Breast epithelium (tissue), 4 donors: ENCODE measurements at places on chromosomes 2 and 18. TPM values are rescaled to one million over a fixed set of nuclear protein-coding genes. Genes with fewer than 3 reads are reported as not detected.

DNA sequence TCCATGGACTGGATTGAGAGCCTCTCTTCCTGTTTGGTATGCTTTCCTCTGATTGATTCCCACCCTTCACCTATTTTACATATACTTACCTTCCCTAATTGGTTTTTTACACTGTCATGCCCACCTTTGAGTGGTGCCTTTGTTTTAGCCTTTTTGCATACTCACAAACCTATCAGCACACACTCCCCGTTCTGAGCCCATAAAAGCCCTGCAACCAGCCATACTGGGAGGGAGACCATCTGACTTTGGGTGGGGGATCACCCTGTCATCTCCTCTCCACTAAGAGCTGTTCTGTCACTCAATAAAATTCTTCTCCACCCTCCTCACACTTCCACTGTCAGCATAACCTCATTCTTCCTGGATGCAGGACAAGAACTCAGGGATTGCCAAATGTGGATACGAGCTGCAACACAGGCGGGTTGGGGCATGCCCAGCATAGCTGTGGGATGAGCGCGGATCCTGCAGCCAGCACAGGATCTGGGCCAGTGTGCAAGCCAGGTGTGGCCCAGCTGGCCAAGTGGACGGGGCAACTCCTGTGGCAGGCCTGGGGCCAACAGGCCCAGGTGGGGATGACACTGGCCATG lies 9.4 kb upstream of the MOB1A start:
- peak; percentile 85 for DNase-seq
- H3K36me3 ChIP-seq = no peaks in the 10 kb centered on the region
- no peak overlapping the region for H3K4me3 ChIP-seq
- H3K4me1 ChIP-seq = no peaks in the 10 kb centered on the region
- no peaks in the 10 kb centered on the region for H3K27me3 ChIP-seq

GRCh38 chr2:38076152-38076709 lies 280 bp upstream of the CYP1B1 start:
- H3K4me3 ChIP-seq = peak overlapping the region; percentile 70
- peak overlapping the region; percentile 89 for H3K27ac ChIP-seq
- no peaks in the 10 kb centered on the region for H3K27me3 ChIP-seq
- no peaks in the 10 kb centered on the region for H3K4me1 ChIP-seq

- H3K27me3 ChIP-seq = no peaks in the 10 kb centered on the region
- H3K4me1 ChIP-seq = no peaks in the 10 kb centered on the region
- H3K36me3 ChIP-seq = no peaks in the 10 kb centered on the region
- H3K27ac ChIP-seq = no peak overlapping the region
- no peak overlapping the region for H3K4me3 ChIP-seq
- DNase-seq = no peak
These were observed 18.3 kb downstream of the ROCK2 start for GRCh38 chr2:11325961-11326676.

- H3K36me3 ChIP-seq = no peaks in the 10 kb centered on the region
- no peaks in the 10 kb centered on the region for H3K27me3 ChIP-seq
- H3K4me3 ChIP-seq = no peak overlapping the region
- no peaks in the 10 kb centered on the region for H3K4me1 ChIP-seq
- no peak overlapping the region for H3K27ac ChIP-seq
These were observed 91.0 kb upstream of the SLC4A10 start for GRCh38 chr2:161533218-161533617.

The CNDP1 gene
- total RNA-seq = not detected

The CBLN2 gene
- 0.15 TPM for total RNA-seq

- no peaks in the 10 kb centered on the region for H3K36me3 ChIP-seq
- no peak for DNase-seq
- H3K27ac ChIP-seq = no peak overlapping the region
- no peaks in the 10 kb centered on the region for H3K4me1 ChIP-seq
- no peaks in the 10 kb centered on the region for H3K27me3 ChIP-seq
These were observed 113.1 kb downstream of the METTL8 start for GRCh38 chr2:171320731-171321130.

GRCh38 chr2:239163688-239164334 lies 237.0 kb downstream of the HDAC4 start:
- no peak overlapping the region for H3K27ac ChIP-seq
- no peaks in the 10 kb centered on the region for H3K4me1 ChIP-seq
- no peaks in the 10 kb centered on the region for H3K27me3 ChIP-seq

The GPR55 gene
- total RNA-seq = 0.16 TPM

DNA sequence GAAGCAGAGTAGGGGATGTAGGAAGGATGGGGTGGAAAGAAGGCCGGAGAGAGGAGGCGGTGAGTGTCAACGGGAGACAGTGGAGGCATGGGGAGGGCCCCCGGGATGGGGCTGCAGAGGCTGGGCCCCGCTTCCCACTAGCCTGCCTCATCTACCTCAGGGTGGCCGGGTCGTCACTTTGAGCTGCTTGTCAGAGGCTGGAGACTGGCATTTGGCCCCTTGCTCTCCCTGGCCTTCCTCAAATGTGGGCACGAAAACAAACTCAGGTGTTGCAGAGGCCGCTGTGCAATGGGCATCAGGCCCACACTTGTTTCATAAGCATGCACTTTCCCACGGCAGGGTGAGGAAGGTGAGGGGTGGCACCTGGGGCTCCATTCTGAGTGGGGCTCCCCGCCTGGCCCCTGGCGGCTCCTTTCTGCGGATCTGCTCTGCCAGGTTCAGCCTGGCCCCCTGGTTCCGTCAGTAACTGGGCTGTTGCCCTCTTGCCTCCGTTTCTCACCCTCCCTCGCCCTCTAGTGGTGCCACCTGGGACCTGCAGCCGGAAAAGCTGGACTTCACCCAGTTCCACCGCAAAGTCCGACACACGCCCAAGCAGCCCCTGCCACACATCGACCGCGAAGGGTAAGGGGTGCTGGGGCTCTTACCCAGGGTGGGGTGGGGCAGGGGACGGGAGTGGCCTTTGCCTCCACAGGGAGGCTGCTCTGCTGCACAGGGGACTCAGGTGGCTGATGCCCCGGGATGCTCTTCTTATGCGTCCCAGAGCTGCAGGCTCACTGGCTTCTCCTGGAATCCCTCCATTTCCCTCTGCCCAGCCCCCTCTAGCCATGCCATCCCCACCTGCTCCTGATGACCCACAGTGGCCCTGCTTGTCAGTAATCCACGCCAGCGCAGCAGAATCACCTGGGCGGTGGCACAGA lies 125.4 kb downstream of the CTIF start:
- no peaks in the 10 kb centered on the region for H3K4me1 ChIP-seq
- peak; percentile 49 for DNase-seq
- no peaks in the 10 kb centered on the region for H3K27me3 ChIP-seq
- H3K4me3 ChIP-seq = no peak overlapping the region

DNA sequence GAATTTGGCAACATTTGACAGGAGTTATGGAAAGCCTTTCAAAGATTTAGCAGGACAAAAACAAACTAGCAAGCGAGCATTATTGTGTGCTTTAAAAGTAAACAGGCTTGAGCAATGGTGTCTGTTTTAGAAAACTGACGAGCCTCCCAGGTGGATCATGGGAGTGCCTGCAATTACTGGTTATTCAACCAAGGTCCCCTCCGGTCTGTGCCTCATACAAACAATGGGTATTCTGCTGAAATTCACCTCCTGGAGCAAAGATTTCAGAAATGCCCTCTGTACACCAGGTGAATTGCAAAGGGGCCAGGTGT lies 22.4 kb downstream of the RTP5 start:
- H3K36me3 ChIP-seq = no peaks in the 10 kb centered on the region
- DNase-seq = no peak
- no peak overlapping the region for H3K4me3 ChIP-seq

GRCh38 chr2:62920070-62920469 lies 130.6 kb upstream of the OTX1 start:
- H3K36me3 ChIP-seq = no peaks in the 10 kb centered on the region
- no peaks in the 10 kb centered on the region for H3K4me1 ChIP-seq
- DNase-seq = no peak

DNA sequence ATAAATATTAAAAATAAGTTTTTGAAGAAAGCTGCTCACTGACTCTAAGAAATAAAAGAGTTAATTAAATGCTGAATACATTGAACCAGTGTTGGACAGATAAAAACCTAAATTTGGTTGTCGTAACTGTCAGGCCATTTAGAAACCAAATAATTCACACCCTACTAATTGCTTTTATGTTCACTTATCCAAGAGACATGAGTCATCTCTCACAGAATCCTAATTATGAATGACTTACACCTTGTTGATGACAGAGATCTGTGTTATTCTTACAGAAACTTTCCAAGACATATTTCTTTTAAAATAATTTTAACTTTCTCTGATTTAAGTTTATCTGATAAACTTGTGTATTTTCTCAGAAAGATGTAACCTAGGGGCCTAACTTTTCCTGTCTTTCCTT lies 250.7 kb downstream of the IKZF2 start:
- no peak overlapping the region for H3K4me3 ChIP-seq
- no peaks in the 10 kb centered on the region for H3K27me3 ChIP-seq
- H3K36me3 ChIP-seq = no peaks in the 10 kb centered on the region

The CREG2 gene
- total RNA-seq = under 0.01 TPM

- H3K27me3 ChIP-seq = no peaks in the 10 kb centered on the region
- no peaks in the 10 kb centered on the region for H3K4me1 ChIP-seq
- H3K4me3 ChIP-seq = no peak overlapping the region
- no peaks in the 10 kb centered on the region for H3K36me3 ChIP-seq
These were observed 224.7 kb downstream of the SLC8A1 start for GRCh38 chr2:40227210-40227609.

The TBC1D8 gene
- 92.4 TPM for total RNA-seq

DNA sequence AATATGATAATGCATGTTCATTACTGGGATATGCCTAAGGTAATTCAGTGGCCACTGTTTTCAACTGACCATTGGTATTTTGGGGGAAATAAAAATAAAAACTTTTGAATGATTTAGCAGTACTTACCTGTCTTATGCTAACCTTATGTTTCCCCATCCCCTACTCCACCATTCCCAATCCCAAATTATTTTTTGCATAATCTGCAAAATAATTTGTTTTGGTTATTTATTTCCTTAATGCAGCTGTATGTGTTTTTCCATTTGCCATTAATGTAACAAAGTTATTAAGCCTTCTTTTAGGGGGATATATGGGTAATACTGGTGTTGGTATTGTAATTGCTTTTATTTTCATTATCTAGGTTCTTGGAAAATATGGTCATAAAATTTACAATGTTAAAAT lies 213.9 kb upstream of the GULP1 start:
- H3K4me3 ChIP-seq = no peak overlapping the region
- no peaks in the 10 kb centered on the region for H3K36me3 ChIP-seq
- no peak overlapping the region for H3K27ac ChIP-seq
- DNase-seq = no peak
- no peaks in the 10 kb centered on the region for H3K27me3 ChIP-seq
- no peaks in the 10 kb centered on the region for H3K4me1 ChIP-seq

GRCh38 chr2:135728064-135728743 lies 13.5 kb upstream of the UBXN4 start:
- DNase-seq = no peak
- H3K4me1 ChIP-seq = no peaks in the 10 kb centered on the region
- H3K4me3 ChIP-seq = no peak overlapping the region
- no peaks in the 10 kb centered on the region for H3K27me3 ChIP-seq
